Stimulated activated CD4-positive, alpha-beta T cell treated with anti-CD3 and anti-CD28 coated beads, Interleukin-4, amount 100 ng/mL, for 48 hours (primary cell): ENCODE measurements at places on chromosomes 12 and 14.
A peak's percentile ranks its signal among the peaks of the same experiment; 100 is the strongest.

GRCh38 chr14:24398653-24399446 lies at the start of gene NYNRIN:
TSS of gene NYNRIN (plus strand) at chr14:24399003. CDS start at chr14:24399247, 244 bp downstream.
- no peak for DNase-seq

DNA sequence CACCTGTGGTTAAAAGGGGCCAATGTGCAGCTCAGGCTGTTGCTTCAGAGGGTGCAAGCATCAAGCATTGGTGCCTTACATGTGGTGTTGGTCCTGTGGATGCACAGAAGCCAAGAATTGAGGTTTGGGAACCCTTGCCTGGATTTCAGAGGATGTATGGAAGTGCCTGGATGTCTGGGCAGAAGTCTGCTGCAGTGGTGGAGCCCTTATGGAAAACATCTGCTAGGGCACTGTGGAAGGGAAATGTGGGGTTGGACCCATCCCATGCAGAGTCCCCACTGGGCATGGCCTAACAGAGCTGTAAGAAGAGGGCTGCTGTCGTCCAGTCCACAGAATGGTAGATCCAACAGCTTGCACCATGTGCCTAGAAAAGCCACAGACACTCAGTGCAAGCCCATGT lies 36.6 kb downstream of the PCNX1 start:
- DNase-seq = no peak

- DNase-seq = no peak
Observed at GRCh38 chr12:87305481-87305880, 723.7 kb downstream of the C12orf50 start.

- peak; percentile 24 for DNase-seq
Observed at GRCh38 chr14:65336191-65336591, 76.3 kb upstream of the FUT8 start.

DNA sequence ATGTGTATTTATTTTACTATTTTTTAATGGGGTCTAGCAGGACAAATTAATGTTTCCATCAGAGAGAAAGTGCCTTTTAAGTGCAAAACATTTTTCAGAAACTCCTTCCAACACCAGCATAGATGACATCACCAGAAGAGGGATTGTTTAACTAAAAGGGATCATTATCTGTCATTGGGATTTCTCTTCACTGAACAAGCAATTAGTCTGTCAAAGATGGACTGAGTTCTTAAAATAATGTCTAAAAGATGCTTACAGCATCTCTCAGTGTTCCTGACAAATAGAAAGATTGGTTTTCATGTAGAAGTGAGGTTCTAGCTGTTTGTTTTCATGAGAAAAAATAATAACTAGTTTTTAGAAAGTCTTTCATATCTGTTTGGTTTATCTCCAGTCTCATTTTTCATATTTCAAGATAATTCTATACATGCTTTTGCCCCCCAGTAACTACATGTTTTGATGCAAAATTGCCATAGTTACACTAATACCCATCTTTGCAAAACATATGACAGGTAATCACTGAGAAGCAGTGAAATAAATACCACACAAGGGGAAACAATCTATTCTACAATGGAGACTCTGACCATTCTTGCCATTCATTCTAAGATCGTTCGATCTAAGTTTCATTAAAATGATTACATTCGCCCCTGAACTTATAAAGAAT lies 850.3 kb downstream of the GALC start:
- no peak for DNase-seq

GRCh38 chr12:108495054-108495453 lies 20.0 kb upstream of the FICD start:
- DNase-seq = no peak

DNA sequence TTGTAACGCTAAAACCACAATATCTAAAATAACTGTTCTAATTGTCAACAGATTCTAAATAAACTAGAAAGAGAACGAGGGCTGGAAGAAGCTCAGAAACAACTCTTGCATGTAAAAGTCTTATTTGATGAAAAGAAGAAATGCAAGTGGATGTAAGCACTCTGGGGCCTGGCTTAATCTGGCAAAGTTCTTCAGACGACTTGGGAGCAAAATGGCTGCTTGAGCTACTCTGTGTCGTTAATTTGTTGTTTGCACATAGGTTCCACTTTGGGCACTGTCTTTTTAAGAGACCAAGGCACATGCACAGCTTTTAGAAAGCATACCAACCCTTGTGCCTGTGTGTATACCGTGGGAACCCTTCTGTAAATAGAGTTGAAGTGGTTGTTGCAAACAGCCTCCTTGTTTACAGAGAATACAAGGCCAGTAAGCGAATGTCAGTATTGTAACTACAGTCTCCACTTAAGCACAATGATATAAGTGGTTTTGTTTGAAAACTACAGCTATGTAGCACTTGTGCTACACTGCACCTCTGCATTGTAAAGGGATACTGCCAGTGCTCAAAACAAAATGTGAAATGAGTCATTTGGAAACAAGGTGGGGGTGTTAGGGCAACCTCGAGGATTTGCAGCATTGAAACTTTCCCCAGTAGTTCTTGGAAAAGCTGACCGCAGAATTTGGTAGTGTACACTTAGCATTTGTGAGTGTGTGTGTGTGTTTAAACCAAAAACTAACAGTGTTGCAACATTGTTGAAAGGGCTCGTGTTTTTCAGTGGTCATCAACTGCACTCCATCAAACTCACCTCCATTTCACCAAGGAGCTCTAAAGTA lies 154.3 kb downstream of the CEP83 start:
- DNase-seq = peak; percentile 49

DNA sequence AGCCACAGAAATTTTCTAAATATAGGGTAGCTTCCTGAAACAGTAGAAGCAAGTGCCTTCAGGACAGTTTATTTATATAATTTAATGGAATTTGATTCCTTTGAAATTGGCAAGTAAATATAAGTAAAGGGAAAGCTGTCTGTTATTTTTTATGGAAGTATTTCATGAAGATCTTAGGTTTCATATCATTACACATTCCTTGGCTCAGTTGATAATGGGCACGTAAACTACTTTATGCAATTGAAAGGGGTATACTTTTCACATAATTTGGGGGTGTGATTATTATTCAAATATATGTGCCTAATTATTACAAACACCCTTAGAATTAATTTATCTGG lies 71.1 kb upstream of the RAP1B start:
- DNase-seq = no peak

- no peak for DNase-seq
Observed at GRCh38 chr12:122079033-122079531, 526 bp downstream of the MLXIP start.

GRCh38 chr14:81589381-81590065 lies 55.9 kb upstream of the SEL1L start:
- DNase-seq = no peak

DNA sequence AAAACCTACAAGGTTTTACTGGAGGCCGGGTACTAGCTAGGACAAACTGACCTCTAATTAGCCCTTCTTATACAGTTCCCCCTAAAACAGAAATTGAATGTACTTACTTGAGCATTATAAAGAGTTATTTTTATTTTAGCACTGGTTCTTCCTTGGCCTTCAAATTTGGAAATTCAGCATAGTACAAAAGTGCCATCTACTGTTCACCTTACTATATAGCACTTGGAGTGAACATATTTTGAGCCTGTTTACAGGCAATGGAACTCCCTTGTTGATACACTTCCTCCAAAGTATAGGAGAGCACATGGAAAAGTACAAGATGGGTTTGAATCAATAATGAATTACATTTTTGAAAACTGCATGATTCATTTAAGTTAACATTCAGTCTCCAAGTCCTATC lies 3.9 kb upstream of the POC1B start:
- no peak for DNase-seq

GRCh38 chr12:41466802-41467201 lies 278.7 kb downstream of the PDZRN4 start:
- no peak for DNase-seq

- no peak for DNase-seq
Observed at GRCh38 chr12:90010089-90010488, 301.5 kb upstream of the ATP2B1 start.

- DNase-seq = no peak
Observed at GRCh38 chr12:114396153-114396868, 9.6 kb downstream of the TBX5 start.

DNA sequence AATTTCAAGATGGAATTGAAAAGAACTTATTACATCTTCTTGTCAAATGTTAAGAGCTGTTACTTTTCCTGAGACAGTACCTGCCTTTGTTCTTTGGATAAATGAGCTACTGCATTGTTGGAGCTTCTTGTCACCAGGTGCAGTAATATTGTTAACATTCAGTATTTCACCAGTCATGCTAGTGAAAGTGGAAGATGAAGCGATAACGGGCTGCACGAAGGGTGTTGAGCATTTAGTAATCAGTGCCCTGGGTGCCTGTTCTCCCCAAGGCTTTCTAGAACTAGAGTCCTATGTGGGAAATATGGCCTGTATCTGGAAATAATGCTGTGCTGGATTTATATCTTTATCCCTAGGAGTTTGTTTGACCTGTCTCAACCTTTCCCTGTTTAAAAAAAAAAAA lies 83.2 kb downstream of the PPP2R5C start:
- DNase-seq = no peak

- DNase-seq = no peak
Observed at GRCh38 chr12:130920723-130921381, 32.9 kb upstream of the ADGRD1 start.

DNA sequence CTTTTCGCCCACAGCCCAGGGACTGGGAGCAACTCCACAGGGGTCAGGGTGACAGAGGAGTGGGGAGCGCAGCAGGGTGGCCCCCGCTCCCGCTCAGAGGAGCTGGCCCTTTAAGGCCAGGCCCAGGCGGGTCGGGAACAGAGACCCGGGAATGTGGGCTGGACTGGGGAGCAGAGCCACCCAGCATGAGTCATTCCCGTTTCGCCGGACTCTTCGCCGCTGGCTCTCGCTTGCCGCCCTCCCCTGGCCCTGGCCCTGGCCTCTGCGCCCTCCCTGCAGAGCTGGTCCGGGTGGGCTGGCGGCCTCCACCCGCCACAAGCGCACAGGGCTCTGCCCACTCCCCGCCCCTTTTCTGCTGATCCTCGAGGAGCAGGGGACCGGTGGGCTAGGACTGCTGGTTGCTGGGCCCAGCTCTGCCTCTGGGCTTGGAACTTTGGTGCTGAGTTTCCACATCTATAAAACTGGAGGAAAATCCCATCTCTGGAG lies 92.8 kb downstream of the NINJ2 start:
- no peak for DNase-seq

DNA sequence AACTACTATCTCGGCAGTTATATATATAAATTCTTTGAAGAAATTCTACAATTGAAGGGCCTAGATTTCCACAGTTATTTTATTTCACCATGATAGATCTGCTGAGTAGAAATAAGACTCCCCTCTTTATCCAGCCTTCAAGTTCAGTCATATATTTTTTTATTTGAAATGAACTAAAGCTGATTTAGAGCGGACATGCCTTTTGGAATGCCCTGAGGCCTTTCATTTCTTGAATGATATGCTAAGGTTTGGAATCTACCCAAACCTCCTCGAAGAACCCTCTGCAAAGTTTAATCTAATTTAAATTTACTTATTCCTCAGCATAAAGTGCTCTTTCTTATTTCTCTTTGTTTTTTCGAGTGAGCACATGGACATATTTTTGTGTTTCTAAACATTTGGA lies 15.1 kb downstream of the SIX1 start:
- DNase-seq = no peak

- no peak for DNase-seq
Observed at GRCh38 chr14:23916004-23916403, 37.6 kb upstream of the DHRS4 start.

DNA sequence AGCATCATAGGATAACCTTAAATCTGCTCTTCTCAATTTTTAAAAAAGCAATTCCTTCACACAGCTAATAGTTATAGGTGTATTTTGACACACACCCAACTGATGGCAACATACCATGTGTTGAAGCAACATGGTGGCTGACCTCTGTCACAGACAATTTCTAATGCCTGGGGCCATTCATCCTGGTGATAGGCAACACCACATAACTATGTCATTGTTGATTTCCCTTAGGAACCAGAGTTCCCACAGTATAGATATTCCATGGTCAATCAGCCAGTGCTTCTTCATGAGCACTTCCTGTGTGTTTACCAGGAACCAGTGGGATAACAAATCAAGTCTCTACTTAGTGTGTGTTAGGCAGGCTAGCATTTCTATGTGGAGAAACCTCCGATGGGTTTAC lies 88.3 kb downstream of the FIGNL2 start:
- no peak for DNase-seq

DNA sequence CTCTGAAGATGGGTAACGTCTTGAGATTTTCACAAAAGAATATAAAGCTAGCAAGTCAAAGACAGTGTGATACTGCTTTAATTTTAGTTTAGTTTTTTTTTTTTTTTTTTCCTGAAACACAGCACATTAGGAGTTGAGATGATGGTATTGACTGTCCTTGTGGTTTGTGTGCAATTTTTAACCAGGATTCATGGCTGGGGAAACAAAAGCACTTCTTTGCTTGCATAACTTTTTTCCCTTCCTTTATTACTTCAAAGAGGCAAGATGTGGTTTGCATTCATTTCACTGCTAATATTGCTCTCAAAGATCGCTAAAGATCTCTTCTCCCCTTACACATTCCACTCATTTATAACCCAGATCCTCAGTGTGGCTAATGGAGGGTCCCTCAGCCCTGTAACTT lies 157.1 kb upstream of the PZP start:
- no peak for DNase-seq

GRCh38 chr14:27367345-27367744 lies 769.5 kb upstream of the NOVA1 start:
- no peak for DNase-seq

GRCh38 chr14:75849300-75849895 lies 132.4 kb downstream of the TGFB3 start:
- DNase-seq = no peak

GRCh38 chr12:95790917-95791849 lies 619 bp upstream of the NTN4 start:
- peak; percentile 2 for DNase-seq

DNA sequence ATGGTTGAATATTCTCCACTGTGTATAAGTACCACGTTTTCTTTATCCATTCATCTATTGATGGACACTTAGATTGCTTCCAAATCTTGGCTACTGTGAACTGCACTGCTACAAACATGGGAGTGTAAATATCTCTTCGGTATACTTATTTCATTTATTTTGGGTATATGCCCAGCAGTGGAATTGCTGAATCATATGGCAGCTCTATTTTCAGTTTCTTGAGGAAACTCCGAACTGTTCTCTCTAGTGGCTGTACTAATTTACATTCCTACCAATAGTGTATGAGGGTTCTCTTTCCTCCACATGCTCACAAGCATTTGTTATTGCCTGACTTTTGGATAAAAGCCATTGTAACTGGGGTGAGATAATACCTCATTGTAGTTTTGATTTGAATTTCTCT lies 623.1 kb upstream of the LRFN5 start:
- no peak for DNase-seq

GRCh38 chr14:64807551-64807950 lies 72.2 kb downstream of the SPTB start:
- no peak for DNase-seq
